Natural killer cell (primary cell): ENCODE measurements at places on chromosomes 4 and X. TPM values are rescaled to one million over a fixed set of nuclear protein-coding genes. Genes with fewer than 3 reads are reported as not detected.

DNA sequence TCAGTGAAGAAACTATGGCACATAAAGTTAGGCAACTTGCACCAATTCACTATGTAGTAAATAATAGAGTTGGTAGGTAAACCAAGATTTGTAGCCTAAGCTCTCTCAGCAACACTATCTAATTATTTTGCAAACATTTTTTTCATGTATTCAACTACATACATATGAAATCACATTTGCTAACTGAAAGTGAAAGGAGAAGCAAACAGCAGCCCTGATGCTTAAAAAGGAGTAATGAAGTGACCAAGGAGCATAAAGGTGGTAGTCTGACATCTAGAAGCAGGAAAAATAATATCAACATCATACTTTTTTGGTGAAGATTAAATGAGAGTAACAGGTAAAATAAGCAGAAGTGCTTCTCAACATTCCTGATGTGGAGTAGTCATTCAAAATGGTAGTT, 603.7 kb downstream of the GRXCR1 start:
- DNase-seq = no peak

GRCh38 chr4:72531768-72532290, 37.2 kb downstream of the ADAMTS3 start:
- DNase-seq = no peak

GRCh38 chr4:32172761-32173160, 1452.6 kb downstream of the PCDH7 start:
- DNase-seq = no peak

DNA sequence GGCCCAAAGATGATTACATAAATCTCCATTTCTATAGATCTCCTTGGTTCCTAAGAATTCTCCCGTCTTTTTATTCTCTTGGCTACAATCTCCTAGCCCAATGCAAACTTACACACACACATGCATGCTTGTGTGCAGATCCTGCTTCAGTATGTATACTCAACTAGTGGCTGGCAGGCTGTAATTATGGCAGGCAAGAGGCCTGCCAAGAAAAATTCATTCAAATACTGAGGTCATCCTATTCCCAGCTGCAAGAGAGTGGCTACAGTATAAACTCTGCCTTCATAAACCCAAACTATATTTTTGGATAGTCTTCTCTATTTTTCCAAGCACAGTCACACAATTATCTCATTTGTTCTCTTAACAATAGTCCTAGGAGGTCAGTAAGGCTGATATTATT, 95.2 kb downstream of the SHROOM4 start:
- no peak for DNase-seq

Gene PPEF2
- 0.33 TPM for total RNA-seq

Gene SMR3B
- not detected for total RNA-seq

Gene C4orf51
- not detected for total RNA-seq
